ENCODE measurements at places on chromosomes 2 and 18. TPM values are rescaled to one million over a fixed set of nuclear protein-coding genes. Genes with fewer than 3 reads are reported as not detected.

DNA sequence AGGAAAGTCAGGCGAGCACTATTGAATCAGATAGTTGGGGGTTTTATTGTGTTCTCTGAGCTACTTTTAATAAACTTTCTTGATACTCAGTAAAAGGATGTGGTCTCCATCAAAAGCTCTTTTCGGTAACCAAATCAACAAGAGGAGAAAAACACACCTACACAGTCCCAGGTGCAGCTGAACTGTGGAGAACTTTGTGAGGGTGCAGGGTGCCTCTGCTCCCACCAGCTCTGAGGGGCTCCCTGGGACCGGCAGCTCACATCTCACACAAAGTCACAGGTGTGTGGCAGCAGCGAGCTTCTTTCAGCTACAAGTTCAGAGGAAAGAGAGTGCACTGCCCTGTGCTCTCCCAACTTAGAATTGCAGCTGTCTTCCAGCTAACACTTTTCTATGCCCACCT is 650.4 kb downstream of the RNF144A start:
- DNase-seq: no peak

GRCh38 chr18:21599585-21600525 is 649 bp downstream of the ESCO1 start:
- peak; percentile 92 for DNase-seq

DNA sequence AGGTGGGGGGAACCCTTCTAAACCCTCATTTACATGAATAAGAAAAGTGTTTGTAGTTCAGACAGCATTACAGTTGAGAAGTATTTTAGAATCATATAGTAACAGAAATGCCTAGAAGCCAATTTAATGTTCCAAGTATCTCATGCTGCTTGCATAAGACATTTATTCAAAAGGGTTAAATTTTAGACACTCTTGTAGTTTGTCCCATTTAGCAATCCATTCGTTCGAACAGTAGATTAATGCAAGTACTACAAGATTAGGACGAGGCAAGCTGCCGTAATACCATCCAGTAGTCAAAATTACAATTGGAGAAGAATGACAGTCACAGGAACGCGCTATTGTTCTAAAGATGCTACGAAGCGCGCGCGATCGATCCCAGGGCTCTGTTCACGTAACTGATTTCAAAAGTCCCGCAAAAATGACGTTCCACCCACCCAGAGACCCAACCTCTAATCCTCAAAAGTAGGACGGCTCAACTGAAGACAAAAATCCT is 1.2 kb downstream of the TMEM237 start:
- DNase-seq: no peak

DNA sequence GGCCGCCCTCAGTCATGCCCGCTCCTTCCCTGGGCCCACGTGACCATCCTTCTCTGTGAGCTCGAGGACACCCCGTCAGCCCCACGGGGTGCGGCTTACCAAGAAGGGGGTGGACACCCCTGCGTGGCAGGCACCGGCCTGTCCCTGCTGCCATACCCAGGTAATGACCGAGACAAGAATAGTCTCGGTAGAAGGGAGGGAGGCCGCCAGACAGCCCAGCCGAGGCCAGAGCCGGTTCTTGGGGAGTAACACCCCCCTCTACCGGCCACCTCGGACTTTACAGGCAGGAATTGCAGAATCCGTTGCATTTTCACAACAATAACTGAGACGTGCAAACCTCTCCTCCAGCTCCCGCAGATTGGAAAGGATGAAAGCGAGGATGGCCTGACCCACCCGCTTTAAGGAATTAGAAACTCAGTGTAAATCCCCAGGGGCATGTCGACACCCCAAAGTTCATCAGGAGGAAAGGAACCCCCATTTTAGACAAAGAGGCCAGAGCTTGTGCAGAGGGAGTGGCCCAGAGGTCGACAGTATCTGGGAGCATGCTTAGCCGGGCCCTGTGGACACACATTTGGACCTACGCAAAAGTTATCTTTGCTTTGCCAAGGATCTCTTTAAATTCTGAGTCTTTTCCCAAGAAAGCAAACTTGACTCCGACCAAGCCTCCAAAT is 60.1 kb upstream of the GLI2 start:
- DNase-seq: no peak

DNA sequence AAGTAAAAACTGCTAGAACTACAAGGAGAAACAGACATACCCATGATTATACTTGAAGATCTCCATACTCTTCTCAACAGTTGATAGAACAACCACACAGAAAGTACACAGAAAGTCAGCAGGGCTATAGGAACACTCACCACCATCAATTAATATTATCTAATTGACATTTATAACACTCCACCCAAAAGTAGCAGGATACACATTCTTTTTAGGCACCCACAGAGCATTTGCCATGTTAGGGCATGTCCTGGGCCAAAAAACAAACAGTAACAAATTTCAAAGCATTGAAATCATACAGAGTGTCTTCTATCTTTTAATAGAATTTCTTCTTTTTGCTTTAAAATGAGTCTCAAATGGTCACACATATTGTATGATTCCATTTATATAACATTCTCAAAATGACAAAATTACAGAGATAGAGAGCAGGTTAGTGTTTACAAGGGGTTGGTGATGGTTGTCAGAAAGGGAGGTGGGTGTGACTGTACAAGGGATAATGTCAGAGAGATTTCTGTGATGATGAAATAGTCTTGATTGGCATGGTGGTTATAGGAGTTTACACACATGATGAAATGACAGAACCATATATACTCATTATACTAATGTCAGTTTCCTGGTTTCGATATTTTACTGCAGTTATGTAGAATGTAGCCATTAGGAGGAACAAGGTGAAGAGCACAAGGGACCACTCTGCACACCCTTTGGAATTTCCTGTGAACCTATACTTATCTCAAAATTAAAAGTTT is 82.8 kb downstream of the NCK2 start:
- DNase-seq: no peak

GRCh38 chr2:43274055-43274454 is 47.6 kb upstream of the ZFP36L2 start:
- DNase-seq: no peak

DNA sequence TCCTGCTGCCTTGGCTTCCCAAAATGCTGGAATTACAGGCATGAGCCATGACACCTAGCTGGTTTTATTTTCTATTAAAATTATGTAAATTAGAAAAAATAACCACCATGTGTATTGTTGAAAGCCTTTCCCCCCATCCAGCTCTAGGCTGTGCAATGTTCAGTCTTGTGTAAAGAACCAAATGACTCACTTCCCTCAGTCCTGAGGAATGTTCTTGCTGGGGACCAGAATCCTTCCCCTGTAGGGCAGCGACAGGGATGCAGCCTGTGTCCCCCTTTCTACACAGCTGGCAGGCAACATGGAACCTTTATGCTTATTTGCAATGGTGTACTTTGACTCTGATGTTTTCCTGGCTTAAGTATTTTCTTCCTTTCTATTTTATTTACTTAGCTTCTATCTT is 29.4 kb downstream of the AOX1 start:
- DNase-seq: peak; percentile 62

DNA sequence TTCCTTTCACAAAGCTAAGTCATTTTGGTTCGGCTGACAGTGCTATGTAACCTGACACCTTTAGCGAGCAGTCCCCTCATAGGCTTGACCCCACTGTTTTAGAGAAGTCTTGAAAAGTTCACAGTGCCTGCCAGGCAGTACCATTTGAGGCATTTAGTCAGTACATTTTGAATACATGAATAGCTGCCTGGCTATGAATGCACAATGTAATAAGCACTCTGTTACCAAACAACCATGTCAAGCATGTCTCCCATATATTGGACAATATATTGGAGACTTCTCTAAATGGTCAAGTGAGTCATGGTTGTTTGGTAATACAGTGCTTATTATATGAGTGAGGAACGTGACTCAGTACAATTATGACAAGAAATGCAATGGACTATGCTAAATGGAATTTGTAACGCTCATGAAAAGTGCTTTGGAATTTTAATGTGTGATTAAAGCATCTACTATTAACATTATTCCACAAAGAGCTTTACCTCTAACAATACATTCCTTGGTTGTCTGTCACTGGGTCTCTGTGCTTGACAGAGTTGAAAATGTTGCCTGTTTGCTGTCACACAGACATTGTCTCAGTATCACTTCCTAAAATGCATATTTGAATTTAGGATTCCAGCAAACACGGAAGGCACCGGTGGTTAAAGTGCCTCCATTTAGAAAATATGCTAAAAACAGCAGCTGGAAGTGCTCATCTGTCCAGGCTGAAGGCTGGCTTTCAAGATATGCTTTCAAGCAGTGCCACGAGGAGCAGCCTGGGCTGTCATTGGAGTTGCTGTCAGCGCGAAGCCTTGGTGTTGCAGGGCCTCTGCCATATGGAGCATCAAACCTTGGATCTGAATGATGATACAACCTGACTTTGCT is 458.6 kb downstream of the FBXO15 start:
- no peak for DNase-seq

- DNase-seq: no peak
These were observed 1082.9 kb upstream of the CDH2 start for GRCh38 chr18:29259838-29260237.

GRCh38 chr18:22658318-22658717 is 240.6 kb upstream of the CTAGE1 start:
- no peak for DNase-seq

DNA sequence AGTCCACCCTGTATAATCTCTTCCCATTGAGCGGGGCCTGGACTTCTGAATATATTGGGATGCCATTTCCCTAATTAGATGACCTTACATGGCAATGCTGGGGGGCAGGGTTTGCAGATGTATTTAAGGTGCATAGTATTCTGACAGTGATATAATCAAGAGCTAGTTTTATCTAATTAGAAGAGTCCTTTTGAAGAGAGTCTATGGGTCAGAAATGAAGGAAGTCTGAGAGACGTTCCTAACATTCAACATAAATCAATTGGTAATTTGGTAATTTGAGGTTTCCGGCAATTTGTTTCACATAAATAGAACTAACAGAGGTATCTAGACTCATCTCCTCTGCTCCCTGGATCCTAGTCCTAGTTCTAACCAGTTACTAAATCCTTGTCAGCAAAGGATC is 25.7 kb upstream of the UXS1 start:
- DNase-seq: no peak

GRCh38 chr2:228938629-228939028 is 332.5 kb downstream of the PID1 start:
- DNase-seq: no peak

GRCh38 chr2:80169811-80170594 is 134.5 kb downstream of the LRRTM1 start:
- DNase-seq: peak; percentile 24

DNA sequence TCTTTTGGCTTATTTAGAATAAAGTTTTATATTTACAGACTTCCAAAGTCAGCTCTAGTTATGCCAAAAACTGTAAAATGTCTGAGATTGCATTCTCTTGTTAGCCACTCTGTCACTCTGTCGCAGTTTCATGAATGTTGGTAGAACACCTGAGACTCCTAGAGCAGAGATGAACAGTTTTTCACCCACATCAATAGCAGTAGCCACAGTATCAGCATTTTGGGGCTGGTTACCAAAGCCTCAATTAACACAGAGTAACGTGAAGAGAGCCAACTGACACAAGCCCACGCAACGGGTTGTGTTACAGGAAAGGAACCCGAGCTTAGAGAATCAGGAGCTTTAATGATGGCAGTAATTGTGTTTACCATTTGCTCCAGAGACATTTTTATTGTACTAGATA is 443.0 kb upstream of the SLC39A10 start:
- no peak for DNase-seq

- no peak for DNase-seq
These were observed 517.0 kb upstream of the SOX11 start for GRCh38 chr2:5175231-5175630.

DNA sequence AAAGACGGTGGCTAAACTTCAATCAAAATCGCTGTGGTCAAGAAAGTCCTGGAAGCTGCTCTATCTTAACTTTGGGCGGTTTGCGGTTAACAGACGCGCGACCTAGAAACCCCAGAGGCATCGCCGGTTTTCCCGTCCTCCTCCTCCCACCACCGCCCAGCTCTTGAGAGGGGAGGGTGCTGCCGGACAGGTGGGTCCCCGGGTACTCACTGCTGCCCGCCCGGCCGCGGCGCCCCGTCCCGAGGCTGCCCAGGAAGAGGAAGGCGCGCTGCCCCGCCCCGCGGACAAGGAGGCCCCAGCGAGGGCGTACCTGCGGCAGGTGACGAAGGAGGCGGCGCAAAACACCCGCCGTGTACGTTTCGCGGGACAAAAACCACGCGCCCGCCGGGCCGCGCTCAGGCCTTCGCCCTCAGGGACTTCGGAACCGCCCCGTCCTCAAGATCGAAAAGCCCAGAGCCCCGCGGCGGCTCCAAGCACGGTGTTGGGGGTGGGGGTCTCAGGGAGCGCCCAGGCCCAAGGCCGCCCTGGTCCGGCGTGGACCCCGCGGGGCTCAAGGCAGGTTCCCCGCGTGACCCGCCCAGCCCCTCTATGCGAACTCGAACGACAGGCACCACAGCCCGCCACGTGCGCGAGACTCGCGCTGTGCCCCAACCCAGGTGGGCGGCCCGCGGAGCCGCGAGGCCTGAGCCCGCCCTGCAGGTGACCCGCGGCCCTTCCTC is at the start of gene SH3YL1:
TSS of gene SH3YL1 (minus strand) at position 259 of the 719 bp plus-strand sequence. CDS start at position 211, 48 bp downstream.
- peak; percentile 66 for DNase-seq

GRCh38 chr2:30580391-30580790 is 133.3 kb downstream of the LCLAT1 start:
- no peak for DNase-seq

DNA sequence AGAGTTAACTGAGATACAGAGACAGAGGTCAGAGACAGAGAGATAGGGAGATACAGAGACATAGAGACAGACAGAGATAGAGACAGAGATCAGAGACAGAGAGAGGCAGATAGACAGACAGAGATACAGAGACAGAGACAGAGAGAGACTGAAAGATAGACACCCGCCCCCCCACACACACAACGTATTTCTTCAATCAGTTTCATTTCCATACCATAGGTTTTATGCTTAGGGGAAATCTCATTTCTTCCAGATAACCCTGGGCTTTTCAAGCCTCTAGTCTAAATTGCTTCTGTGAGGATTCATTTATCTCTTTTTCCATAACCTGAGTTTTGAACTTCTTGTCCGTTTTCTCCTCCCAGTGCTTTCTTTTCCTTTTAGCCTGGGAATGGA is 94.6 kb downstream of the CD8B2 start:
- no peak for DNase-seq

DNA sequence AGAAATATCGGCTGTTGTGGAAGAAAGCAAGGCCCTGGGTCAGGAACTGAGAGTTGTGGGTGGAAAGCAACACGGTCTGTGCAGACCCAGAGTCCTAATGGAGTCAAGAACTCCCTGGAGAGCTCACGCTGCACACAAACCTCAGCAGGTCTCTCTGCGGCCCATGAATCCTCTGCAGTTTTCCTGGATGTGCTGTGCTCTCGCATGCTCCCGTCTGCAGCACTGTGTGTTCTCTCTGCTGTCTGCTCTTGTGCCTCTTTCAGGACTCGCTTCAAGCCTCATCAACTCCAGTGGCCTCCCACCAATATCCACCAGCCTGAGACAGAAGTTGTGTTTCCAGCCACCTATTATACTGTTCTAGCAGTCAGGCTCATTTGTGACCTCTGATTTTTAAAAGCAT is 24.3 kb downstream of the RNU4ATAC start:
- no peak for DNase-seq

- peak; percentile 87 for DNase-seq
These were observed 111.9 kb downstream of the PDCL3 start for GRCh38 chr2:100674666-100675065.

GRCh38 chr2:173831312-173832229 is 133.6 kb downstream of the SP3 start:
- no peak for DNase-seq

GRCh38 chr18:25594351-25594750 is 242.4 kb upstream of the ZNF521 start:
- DNase-seq: no peak

- peak; percentile 42 for DNase-seq
These were observed at the start of gene MTCL1 for GRCh38 chr18:8705238-8705960. TSS of gene MTCL1 (plus strand) at chr18:8705556. CDS start at chr18:8705661, 105 bp downstream.

- DNase-seq: no peak
These were observed 241.0 kb upstream of the RBBP8 start for GRCh38 chr18:22691946-22692710.

DUSP2 gene
- total RNA-seq: 1.1 TPM

LIPG gene
- total RNA-seq: 0.06 TPM

OSBPL1A gene
- 104 TPM for total RNA-seq

Data from esophagus muscularis mucosa (tissue), 4 donors.